ENCODE measurements at places on chromosomes 13 and 19. TPM values are rescaled to one million over a fixed set of nuclear protein-coding genes. Genes with fewer than 3 reads are reported as not detected.
A peak's percentile ranks its signal among the peaks of the same experiment; 100 is the strongest.

DNA sequence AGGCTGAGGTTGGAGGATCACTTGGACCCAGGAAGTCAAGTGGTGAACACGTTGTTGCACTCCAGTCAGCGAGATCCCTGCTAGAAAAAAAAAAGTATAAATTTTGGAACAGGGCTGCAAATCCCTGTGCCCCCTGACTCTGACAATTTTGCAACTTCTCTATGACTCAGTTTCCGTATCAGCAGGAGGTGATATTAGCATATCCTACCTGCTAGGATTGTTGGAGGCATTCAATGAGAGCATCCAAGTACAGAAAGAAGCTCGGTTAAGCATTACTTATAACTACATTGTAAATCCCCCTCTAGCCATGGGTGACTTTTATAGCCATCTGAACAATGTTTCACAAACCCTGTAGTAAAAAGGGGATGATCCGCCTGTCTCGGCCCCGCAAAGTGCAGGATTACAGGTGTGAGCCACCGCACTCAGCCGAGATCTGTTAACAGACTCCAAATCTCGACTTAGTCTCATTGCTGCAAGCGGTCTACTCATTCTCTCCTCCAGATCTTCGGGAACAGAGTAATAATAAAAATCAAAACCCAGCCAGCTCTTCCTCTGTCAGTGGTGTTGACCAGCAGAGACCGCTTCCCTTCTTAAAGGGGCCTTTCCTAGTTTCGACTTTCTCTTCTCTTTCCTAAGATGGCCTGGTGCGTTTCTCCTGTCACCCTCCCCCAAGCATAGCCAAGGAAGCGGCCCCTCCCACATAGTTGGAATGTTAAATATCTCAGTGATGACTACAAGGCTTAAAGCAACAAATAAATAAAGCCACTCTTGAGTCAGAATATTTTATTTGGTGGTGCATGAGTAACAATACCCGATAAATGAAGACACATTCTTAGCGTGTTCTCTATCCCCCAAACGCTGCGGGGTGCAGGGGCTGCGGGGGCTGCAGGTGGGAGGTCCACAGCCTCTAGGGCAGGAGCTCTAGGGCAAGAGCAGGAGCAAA is 10.3 kb upstream of the BICRA start:
- peak; percentile 33 for DNase-seq
- no peaks in the 10 kb centered on the region for H3K36me3 ChIP-seq
- H3K4me3 ChIP-seq: peak overlapping the region; percentile 38
- no peaks in the 10 kb centered on the region for H3K27me3 ChIP-seq
- H3K4me1 ChIP-seq: peaks cover 24% of the 10 kb centered on the region

DNA sequence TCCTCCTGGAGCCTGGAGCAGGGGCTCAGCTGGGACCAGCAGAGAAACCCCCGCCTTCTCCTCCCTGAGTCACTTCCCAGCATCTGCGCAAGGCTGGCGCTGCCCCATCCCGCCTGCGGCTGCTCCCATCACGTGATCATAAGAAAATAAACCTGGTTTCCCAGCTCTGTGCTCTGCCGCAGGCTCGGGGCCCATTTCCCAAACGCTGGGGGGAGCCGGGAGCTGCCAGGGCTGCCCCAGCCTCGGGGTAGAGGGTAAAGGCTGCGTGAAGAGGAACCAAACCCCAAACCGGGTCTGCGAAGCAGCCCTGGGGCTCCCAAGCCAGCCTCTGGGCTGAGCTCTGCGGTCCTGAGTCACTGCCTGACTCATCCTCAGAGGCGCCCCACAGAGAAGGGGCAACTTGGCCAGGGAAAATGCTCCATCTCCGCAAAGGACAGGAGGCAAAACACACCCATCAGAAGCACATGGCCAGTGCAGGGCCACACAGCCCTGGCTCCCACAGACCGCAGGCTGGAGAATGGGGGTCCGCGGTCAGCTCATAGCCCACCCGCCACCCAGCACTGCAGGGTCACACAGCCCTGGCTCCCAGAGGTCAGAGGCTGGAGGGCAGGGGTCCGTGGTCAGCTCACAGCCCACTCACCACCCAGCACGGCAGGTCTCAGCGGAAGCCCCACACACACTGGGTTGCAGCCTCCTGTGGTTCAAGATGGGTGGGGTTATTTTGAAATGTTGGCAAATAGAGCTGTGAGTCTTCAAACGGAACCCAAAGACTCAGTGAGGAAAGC is 67.1 kb downstream of the RASA3 start:
- no peaks in the 10 kb centered on the region for H3K27me3 ChIP-seq
- peak; percentile 86 for DNase-seq
- H3K36me3 ChIP-seq: no peaks in the 10 kb centered on the region
- peak overlapping the region; percentile 55 for H3K4me3 ChIP-seq
- H3K27ac ChIP-seq: peak overlapping the region; percentile 93

GRCh38 chr13:78657699-78658629 is 991 bp downstream of the OBI1 start:
- H3K4me3 ChIP-seq: peak overlapping the region; percentile 96
- H3K4me1 ChIP-seq: peaks cover 25% of the 10 kb centered on the region
- no peak for DNase-seq
- H3K27me3 ChIP-seq: no peaks in the 10 kb centered on the region

DNA sequence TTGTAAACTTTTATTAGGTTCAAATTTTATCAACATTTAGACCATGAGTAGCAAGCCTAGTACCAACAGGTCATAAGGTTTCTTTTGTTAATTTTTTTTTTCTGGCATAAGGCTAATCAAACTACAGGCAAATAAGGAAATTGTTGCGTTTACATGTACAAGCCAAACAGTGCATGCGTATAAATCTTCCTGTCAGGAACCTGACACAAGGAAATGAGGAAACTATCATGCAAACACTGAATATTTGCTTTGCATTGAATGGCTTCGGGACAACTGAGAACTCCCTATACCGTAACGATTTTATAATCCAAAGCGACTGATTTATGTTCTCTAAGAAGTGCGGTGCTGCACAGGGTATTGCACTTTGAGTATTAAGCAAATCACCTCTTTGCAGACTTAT is 133.0 kb upstream of the TRPC4 start:
- H3K4me3 ChIP-seq: no peak overlapping the region
- H3K27ac ChIP-seq: no peak overlapping the region
- H3K27me3 ChIP-seq: no peaks in the 10 kb centered on the region
- H3K4me1 ChIP-seq: no peaks in the 10 kb centered on the region

DNA sequence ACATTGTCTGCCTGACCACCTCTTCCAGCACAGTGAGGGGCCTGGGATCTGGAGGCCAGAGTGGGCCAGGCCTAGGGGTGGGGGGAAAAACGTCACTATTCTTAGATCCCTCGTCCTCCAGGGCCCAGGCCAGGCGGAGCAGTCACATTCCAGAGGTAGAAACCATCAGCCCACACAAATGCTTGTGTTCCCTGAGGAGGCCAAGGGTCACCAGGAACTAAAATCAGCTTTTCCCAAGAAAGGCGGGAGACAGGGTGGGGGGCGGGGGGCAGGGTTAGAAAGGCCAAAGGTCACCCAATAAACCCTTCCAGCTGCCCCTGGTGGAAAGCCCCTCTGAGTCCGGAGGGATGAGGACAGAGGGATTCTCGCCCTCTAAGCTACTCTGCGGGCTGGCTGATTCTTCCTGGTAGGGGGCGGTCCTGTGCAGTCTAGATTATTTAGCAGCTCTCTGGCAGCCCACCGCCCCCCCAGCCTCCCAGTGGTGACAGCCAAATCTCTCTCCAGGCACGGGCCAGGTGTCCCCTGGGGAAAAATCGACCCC is 23.5 kb upstream of the CCL25 start:
- DNase-seq: no peak
- no peak overlapping the region for H3K4me3 ChIP-seq
- H3K4me1 ChIP-seq: no peaks in the 10 kb centered on the region
- no peaks in the 10 kb centered on the region for H3K36me3 ChIP-seq
- no peaks in the 10 kb centered on the region for H3K27me3 ChIP-seq

DNA sequence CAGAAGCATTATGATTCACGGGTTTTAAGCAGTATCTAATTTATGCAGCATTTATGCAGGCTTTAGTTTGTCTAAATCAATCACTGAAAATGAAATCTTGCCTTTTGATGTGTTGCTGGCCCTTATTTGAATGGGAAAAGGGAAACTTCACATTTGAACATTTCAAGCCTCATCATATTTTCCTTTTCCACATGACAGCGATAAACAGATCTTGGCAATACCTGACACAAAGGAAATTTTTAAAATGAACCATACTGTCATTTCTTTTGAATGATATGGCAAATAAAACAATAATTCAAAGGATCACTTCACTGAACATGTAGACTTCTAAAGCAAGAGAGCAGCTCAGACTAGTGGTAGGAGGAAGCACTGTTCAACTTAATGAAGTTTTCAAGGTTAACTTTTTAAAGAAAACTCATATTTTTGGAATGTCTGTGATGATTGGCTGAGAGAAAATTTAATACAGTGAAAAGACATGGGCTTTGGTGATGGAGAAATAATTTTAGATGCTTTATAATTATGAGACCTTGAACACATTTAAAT is 198.1 kb downstream of the OXGR1 start:
- H3K4me1 ChIP-seq: no peaks in the 10 kb centered on the region
- no peaks in the 10 kb centered on the region for H3K36me3 ChIP-seq
- no peak overlapping the region for H3K27ac ChIP-seq
- DNase-seq: no peak
- H3K27me3 ChIP-seq: no peaks in the 10 kb centered on the region
- H3K4me3 ChIP-seq: no peak overlapping the region

- no peaks in the 10 kb centered on the region for H3K4me1 ChIP-seq
- no peak overlapping the region for H3K4me3 ChIP-seq
- no peak for DNase-seq
- H3K36me3 ChIP-seq: no peaks in the 10 kb centered on the region
- peaks cover 41% of the 10 kb centered on the region for H3K27me3 ChIP-seq
- peak overlapping the region; percentile 34 for H3K27ac ChIP-seq
These were observed 485 bp downstream of the CPAMD8 start for GRCh38 chr19:17025991-17026658.

DNA sequence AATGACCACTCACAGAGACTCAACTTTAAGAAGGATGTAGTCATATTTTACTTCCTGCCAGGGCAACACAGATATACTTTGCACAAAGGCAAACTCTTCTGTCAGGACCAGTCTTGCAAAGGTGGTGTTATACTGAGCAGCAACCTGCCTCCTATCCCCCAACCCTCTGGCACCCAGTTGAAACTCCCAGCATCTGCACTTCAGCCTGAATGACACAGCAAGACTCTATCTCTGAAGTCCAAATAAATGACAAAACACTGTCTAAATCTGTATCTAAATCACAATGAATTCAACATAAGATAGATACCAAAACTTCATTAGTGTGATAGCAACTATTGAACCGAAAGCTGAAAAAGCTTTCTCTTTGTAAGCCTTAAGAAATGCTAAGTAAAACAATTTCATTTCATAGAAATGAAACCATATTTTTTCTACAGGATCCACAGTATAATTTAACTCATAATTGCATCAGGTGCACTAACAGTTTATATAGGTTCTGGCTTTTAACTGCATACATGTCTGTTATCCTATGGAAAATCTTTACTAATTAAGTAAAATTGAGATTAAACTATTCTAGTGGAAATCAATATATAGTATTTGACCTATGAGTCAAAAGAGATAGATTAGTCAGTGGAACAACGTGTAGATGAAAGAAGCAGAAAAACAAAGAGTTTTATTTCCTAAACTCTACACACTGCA is 163.7 kb downstream of the TBC1D4 start:
- peak overlapping the region; percentile 72 for H3K27ac ChIP-seq
- no peaks in the 10 kb centered on the region for H3K27me3 ChIP-seq
- no peaks in the 10 kb centered on the region for H3K36me3 ChIP-seq
- peaks cover 39% of the 10 kb centered on the region for H3K4me1 ChIP-seq
- H3K4me3 ChIP-seq: no peak overlapping the region

DNA sequence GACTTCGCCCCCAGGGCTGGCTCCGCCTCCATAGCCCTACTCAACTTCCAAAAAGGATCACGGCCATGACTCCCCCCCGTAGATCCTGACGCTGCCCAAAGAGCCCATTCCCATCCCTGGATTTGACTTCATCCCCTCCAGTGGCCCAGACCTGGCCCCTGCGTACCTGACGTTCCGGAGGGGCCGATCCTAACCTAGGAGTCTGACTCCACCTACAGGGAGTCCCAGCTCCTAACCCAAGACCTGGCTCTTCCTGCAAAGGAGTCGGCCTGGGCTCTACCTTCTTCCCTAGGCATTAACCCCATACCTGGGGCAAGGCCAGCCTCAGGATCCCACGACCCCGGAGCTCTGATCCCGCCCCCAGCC is 10.8 kb downstream of the STAP2 start:
- peaks cover 13% of the 10 kb centered on the region for H3K4me1 ChIP-seq
- no peaks in the 10 kb centered on the region for H3K36me3 ChIP-seq
- no peak for DNase-seq
- peaks cover 11% of the 10 kb centered on the region for H3K27me3 ChIP-seq

TFPT gene
- total RNA-seq: 17.3 TPM

FUT1 gene
- total RNA-seq: 1.2 TPM

LYPD3 gene
- not detected for total RNA-seq

NCR1 gene
- not detected for total RNA-seq

FBXL3 gene
- 75.6 TPM for total RNA-seq

TMPRSS9 gene
- total RNA-seq: not detected

CCDC169 gene
- total RNA-seq: not detected

TEX29 gene
- total RNA-seq: 1.1 TPM
